ENCODE measurements at places on chromosomes 3 and 15.

- DNase-seq: no peak
Observed at GRCh38 chr3:112967425-112967824, 7.5 kb downstream of the CD200R1 start.

GRCh38 chr3:127002195-127003174 is 19.6 kb downstream of the PLXNA1 start:
- no peak for DNase-seq

DNA sequence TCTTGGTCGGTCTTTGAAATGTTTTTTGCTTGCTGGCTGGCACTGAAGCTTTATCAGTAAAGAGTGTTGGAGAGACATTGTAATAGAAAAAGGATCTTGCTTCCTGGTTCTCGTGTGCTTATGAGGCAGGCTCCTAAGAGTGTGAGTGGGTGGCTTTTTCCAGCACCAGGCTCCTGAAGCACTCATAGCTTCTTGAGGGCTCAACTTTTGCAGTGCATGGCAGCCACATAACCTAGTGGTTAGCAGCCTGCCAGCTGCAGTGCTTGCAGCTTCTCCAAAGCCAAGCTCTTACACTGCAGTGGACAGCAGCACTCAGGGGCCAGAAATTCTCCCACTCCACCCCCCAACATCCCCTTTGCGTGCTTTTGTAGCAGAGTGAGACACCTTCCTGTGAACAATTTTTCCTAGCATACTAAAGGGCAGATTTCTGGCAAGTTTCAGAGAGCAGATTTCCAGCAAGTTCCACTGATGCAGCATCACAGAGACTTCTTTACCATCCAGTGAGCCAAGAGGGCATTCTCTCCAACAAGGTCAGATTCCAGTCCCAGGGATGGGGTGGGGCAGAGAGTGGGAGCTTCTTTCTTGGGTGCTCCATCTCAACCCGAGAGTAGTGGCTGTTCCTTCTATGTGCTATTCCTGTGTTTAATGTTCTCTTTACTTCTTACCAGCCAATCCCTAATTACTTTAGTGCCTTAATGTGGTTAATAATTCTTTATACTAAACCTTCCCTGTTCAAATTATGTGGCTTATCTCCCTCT is 15.8 kb upstream of the ARHGEF26 start:
- DNase-seq: no peak

- no peak for DNase-seq
Observed at GRCh38 chr3:46892285-46893145, 15.0 kb downstream of the PTH1R start.

DNA sequence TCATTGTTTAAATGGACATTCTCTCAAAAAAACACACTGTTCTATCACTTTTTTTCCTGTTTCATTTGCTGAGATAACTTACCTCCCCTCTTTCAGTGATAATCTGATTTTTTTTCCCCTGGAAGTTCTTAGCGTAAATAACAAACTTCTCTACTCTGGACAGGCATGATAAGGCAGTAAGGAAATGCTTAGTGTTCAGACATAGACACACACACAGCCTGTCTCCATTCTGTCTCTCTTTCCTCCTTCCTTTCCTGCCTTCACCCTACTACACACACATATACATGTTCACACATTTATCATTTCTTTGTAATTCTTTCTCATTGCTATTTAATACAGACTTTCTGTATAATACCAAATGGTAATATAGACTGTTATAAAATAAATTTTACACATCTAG is 470.8 kb upstream of the ROBO1 start:
- no peak for DNase-seq

DNA sequence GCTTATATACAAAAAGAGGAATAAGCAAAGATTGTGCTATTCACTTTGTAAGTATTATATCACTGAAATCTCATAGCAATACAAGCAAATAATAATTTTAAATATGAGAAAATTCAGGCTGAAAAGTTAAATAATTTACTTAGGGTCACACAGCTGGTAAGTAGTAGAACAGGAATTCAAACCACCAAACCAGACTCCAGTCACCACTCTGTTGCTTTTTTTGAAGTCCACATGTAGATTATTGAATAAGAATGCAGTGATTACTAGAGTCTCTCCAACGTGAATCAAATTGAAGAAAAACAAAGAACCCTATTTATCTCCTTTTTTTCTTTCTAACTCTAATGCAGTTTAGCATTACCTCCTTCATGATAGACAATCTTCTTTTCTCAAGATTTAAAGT is 15.9 kb downstream of the SPICE1 start:
- no peak for DNase-seq

DNA sequence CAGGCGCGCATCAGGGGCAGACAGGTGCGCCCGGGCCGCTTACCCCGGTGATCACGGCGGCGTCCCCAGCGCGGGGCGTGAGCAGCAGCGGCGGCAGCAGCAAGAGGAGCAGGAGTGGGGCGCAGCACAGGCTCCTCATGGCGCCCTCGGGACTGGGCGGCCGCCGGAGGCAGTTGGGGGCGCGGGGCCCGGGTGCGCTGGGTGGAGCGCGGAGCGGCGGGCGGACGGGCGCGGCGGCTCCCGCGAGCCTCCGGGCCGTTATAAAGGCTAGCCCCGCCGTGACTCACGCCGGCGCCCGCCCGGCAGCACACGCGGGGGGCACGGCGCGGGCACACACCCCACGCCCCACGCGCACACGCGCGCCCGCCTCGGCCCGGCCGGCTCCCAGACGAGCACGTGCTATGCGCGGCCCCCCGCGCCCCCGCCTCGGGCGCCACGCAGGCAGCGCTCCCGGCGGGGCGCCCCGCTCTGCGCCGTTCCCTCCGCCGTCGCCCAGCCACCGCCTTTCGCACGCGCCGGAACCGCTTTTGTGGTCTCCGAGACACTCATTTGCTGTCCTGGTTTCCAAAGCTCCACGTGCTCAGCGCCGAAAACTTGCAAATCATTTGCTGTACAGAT is at the start of gene PROK2:
PROK2 (minus strand) TSS at position 235 of the 618 bp plus-strand sequence; CDS start at position 139, 96 bp downstream.
- DNase-seq: peak; percentile 39

- no peak for DNase-seq
Observed at GRCh38 chr3:151592287-151592686, 131.4 kb upstream of the IGSF10 start.

GRCh38 chr3:47475029-47475569 is 642 bp downstream of the SCAP start:
- peak; percentile 39 for DNase-seq

- DNase-seq: no peak
Observed at GRCh38 chr3:100581650-100582049, 27.8 kb upstream of the ADGRG7 start.

DNA sequence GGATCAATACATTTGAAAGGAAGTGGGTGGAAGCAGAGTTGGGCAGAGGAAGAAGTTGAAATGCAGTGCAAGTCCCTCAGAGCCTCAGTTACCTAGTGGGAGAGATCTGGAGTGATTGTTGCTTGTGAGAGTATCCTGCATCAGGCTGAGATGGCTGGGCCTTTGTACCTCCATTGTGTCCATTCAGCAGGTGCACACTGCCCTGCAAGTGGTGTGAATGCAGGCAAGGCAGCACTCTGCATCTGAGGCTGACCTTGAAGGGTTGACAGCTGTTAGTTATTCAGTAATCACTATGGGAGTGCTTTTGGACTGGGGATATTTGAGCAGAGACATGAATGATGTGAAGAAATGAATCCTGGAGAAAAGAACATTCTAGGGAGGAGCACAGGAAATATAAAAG is 25.2 kb downstream of the ATP6V1A start:
- DNase-seq: no peak

DNA sequence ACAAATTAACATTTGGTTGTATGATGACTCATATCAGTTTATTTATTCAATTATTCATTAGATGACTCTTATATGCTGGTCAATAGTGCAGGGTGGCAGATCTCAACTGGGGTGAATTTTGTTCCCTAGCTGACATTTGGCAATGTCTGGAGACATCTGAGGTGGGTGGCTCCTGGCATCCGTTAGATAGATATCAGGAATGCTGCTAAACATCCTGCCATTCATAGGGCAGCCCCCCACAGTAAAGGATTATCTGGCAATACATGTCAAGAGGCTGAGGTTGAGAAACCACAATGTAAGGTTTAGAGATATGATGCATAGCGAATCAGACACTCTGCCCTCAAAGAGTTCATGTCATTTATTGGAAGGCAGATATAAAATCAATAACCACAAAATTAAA is 719.9 kb downstream of the CADM2 start:
- no peak for DNase-seq

All from stimulated activated CD4-positive, alpha-beta T cell treated with anti-CD3 and anti-CD28 coated beads, Interleukin-4, amount 100 ng/mL, for 24 hours (primary cell).